ENCODE measurements at places on chromosomes 11 and 22. TPM values are rescaled to one million over a fixed set of nuclear protein-coding genes. Genes with fewer than 3 reads are reported as not detected.

- H3K27me3 ChIP-seq = no peaks in the 10 kb centered on the region
- no peak overlapping the region for H3K4me3 ChIP-seq
- peak; percentile 66 for DNase-seq
- H3K27ac ChIP-seq = no peak overlapping the region
- no peaks in the 10 kb centered on the region for H3K4me1 ChIP-seq
Measured at GRCh38 chr11:75867778-75868374, 52.9 kb downstream of the UVRAG start.

MAJIN gene
- 0.17 TPM for polyA plus RNA-seq

CAPRIN1 gene
- polyA plus RNA-seq = 181 TPM

GRCh38 chr22:24402460-24403192 lies 24.8 kb upstream of the ADORA2A start:
- DNase-seq = no peak
- H3K27ac ChIP-seq = no peak overlapping the region
- no peaks in the 10 kb centered on the region for H3K27me3 ChIP-seq
- peaks cover 16% of the 10 kb centered on the region for H3K4me1 ChIP-seq

CCDC89 gene
- 0.07 TPM for polyA plus RNA-seq

- no peaks in the 10 kb centered on the region for H3K27me3 ChIP-seq
- H3K36me3 ChIP-seq = no peaks in the 10 kb centered on the region
- DNase-seq = no peak
Measured at GRCh38 chr11:42412590-42412989, 899.2 kb upstream of the API5 start.

- no peak overlapping the region for H3K4me3 ChIP-seq
- no peak overlapping the region for H3K27ac ChIP-seq
- no peaks in the 10 kb centered on the region for H3K36me3 ChIP-seq
Measured at GRCh38 chr11:98455500-98456307, 565.0 kb upstream of the CNTN5 start.

GRCh38 chr22:23263651-23264555 lies 83.6 kb downstream of the BCR start:
- peak; percentile 60 for DNase-seq
- peaks cover 35% of the 10 kb centered on the region for H3K4me1 ChIP-seq
- H3K27ac ChIP-seq = no peak overlapping the region
- no peaks in the 10 kb centered on the region for H3K27me3 ChIP-seq
- H3K36me3 ChIP-seq = peaks cover 88% of the 10 kb centered on the region

DNA sequence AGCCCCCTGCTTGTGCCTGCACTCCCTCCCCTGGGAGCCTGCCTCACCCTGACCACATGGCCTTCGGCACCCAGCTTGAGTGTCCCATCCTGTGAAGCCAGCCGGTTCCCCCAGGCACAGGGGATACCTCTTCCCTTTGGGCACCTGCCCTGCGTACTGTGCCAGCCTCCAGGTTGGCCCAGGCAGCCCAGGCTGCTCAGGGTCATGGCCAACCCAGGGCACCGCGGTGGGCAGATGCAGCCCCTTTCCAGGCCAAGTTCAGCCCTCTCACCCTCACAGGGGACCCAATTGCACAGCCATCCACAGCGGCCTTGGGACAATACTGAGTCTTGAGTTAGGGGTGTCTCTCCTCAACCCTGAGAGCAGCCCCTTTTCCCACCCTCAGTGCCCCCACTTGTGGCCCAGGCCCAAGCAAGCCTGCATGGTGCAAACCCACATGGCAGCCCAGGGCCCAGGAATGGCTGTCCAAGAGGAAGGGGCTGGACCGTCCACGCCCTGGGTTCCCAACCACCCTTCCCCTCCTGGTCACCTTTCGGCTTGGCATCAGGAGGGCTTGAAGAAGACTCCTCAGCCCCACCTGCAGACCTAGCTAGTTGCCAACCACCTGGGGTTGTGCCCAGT lies 87.7 kb downstream of the CDKN1C start:
- H3K27ac ChIP-seq = no peak overlapping the region
- 0 out of 2 replicates have a peak, but pooled peaks cover 5% of the 10 kb centered on the region for H3K27me3 ChIP-seq
- H3K36me3 ChIP-seq = no peaks in the 10 kb centered on the region
- no peak overlapping the region for H3K4me3 ChIP-seq
- peaks cover 11% of the 10 kb centered on the region for H3K4me1 ChIP-seq
- no peak for DNase-seq

GRCh38 chr11:113199866-113200265 lies 114.5 kb upstream of the TTC12 start:
- no peak overlapping the region for H3K27ac ChIP-seq
- DNase-seq = no peak
- no peak overlapping the region for H3K4me3 ChIP-seq
- no peaks in the 10 kb centered on the region for H3K4me1 ChIP-seq
- peaks cover 12% of the 10 kb centered on the region for H3K27me3 ChIP-seq
- no peaks in the 10 kb centered on the region for H3K36me3 ChIP-seq

GRCh38 chr11:6094186-6094585 lies 13.3 kb upstream of the OR56B4 start:
- no peaks in the 10 kb centered on the region for H3K4me1 ChIP-seq
- no peaks in the 10 kb centered on the region for H3K36me3 ChIP-seq
- H3K4me3 ChIP-seq = no peak overlapping the region
- H3K27ac ChIP-seq = no peak overlapping the region

DNA sequence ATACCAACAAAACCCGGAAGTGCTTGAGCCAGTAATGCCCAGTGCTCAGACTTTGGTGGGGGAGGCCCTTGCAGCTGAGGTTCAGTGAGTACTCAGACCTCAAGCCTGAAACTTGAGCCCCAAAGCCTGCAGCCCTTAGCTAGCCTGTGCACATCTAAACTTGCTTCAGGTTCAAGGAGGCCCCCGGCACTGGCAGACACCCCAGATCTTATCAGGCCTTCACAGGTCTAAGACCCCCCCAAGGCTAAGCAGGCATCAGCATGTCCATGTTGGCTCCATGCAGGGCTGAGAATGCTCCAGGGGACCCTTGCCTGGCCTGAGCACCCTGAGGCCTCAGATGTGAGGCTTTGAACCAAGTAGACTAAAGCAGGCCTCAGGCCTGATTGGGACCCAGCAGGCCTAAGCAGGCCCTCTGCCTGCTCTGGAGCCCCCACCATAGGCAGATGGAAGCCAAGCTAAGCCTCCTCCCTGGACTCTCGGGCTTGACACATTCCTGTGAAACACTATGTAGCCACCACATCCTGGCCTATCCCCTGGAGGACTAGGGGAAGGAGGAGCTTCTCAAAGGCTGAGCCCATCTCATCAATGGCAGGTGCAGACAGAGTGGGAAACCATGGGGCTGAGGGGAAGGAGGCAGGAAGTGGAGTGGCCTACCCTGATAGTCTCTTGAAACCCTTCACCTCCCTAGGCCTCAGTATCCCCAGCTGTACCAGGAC lies 1.2 kb upstream of the CASTOR1 start:
- no peak overlapping the region for H3K4me3 ChIP-seq
- peaks cover 49% of the 10 kb centered on the region for H3K4me1 ChIP-seq
- H3K27me3 ChIP-seq = no peaks in the 10 kb centered on the region
- H3K27ac ChIP-seq = no peak overlapping the region

DNA sequence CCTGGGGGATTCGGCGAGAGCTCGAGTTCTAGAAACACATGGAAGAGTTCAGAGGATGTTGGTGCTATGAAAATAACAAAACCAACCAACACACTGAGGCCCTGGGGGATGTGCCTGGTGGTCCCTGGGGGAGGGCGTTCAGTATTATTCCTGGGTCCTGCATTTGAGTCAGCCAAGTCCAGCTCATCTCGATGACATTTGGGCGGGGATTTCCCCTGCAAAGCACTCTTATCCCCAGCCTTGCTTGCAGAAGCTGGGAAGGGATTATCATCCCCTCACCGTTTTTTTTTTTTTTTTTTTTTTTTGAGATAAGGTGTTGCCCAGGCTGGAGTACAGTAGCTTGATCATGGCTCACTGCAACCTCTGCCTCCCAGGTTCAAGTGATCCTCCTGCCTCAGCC lies 2.1 kb upstream of the SMIM38 start:
- DNase-seq = no peak
- H3K36me3 ChIP-seq = no peaks in the 10 kb centered on the region
- peaks cover 4% of the 10 kb centered on the region for H3K27me3 ChIP-seq

DNA sequence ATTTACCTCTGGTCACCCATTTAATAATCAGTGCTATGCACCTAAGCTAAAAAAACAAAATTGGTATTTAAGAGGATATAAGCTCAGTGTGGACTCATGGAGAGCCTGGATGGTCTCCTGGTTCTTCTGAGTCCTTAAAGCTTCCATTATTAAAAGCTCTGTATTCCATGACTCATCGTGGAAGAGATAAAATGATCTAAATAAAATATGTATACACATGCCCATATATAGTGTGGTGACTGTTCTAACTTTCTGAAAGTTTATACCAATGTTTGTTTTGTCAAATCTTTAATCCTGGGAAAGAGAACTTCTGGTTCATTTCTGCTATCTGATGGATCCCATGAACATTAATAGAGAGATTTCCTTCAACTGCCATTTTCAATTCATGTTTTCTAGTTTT lies 375.9 kb downstream of the GUCY1A2 start:
- DNase-seq = no peak
- H3K4me1 ChIP-seq = no peaks in the 10 kb centered on the region
- no peak overlapping the region for H3K4me3 ChIP-seq

GRCh38 chr11:35614939-35615569 lies 3.2 kb upstream of the FJX1 start:
- no peaks in the 10 kb centered on the region for H3K4me1 ChIP-seq
- peaks cover 20% of the 10 kb centered on the region for H3K27me3 ChIP-seq
- DNase-seq = no peak
- H3K4me3 ChIP-seq = no peak overlapping the region
- no peaks in the 10 kb centered on the region for H3K36me3 ChIP-seq

DNAJB7 gene
- not detected for polyA plus RNA-seq

EIF4ENIF1 gene
- polyA plus RNA-seq = 22.4 TPM

- H3K36me3 ChIP-seq = no peaks in the 10 kb centered on the region
- no peak overlapping the region for H3K27ac ChIP-seq
- no peaks in the 10 kb centered on the region for H3K4me1 ChIP-seq
- DNase-seq = no peak
- H3K4me3 ChIP-seq = no peak overlapping the region
Measured at GRCh38 chr11:121241343-121242211, 51.0 kb upstream of the SC5D start.
